ENCODE measurements at places on chromosomes 5 and 9.
A peak's percentile ranks its signal among the peaks of the same experiment; 100 is the strongest.

GRCh38 chr5:127766676-127767335 is 63.6 kb downstream of the CCDC192 start:
- H3K4me1 ChIP-seq: no peaks in the 10 kb centered on the region
- no peak overlapping the region for H3K4me3 ChIP-seq
- no peak overlapping the region for H3K27ac ChIP-seq
- peaks cover 3% of the 10 kb centered on the region for H3K27me3 ChIP-seq
- DNase-seq: no peak

- H3K4me1 ChIP-seq: no peaks in the 10 kb centered on the region
- DNase-seq: no peak
- no peaks in the 10 kb centered on the region for H3K27me3 ChIP-seq
- no peak overlapping the region for H3K27ac ChIP-seq
- no peaks in the 10 kb centered on the region for H3K36me3 ChIP-seq
These were observed 461.3 kb upstream of the RORB start for GRCh38 chr9:74035786-74036185.

DNA sequence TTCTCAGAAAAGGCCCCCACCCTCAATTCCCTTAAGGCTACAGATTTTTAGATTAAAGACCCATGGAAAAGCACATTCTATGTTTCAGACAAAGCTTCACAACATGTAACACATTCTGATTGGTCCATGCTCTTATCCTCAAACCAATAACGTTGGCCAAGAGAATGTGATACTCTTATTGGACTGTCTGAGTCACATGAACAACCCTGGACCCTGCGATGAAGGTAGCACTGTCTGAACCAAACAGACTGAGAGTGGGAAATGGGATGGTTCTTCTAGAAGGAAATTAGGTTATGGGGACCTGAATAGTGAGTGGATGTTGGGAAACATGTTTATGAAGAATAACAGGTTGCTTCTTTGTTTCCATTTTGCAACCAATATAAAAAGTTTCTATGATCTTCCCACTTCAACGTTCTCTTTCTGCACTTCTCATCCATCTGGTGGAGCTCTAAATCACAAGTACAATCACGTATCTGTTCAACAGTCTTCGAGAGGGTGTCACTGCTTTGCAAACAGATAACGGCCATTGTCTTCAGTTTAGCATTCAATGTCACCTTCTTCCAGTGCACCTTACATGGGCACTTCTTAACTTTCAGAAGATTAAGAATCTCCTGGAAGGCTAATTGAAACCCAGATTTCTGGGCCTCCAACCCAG is 81.6 kb downstream of the PTCH1 start:
- no peak overlapping the region for H3K4me3 ChIP-seq
- H3K36me3 ChIP-seq: no peaks in the 10 kb centered on the region
- H3K27ac ChIP-seq: no peak overlapping the region
- H3K27me3 ChIP-seq: no peaks in the 10 kb centered on the region
- no peaks in the 10 kb centered on the region for H3K4me1 ChIP-seq

GRCh38 chr9:122029898-122030297 is 63.2 kb downstream of the TTLL11 start:
- DNase-seq: no peak
- H3K27me3 ChIP-seq: no peaks in the 10 kb centered on the region
- H3K27ac ChIP-seq: no peak overlapping the region
- no peaks in the 10 kb centered on the region for H3K4me1 ChIP-seq
- H3K4me3 ChIP-seq: no peak overlapping the region
- no peaks in the 10 kb centered on the region for H3K36me3 ChIP-seq

GRCh38 chr5:101677961-101678360 is 618.1 kb downstream of the SLCO4C1 start:
- no peaks in the 10 kb centered on the region for H3K36me3 ChIP-seq
- DNase-seq: no peak
- H3K27me3 ChIP-seq: no peaks in the 10 kb centered on the region
- H3K27ac ChIP-seq: no peak overlapping the region
- H3K4me1 ChIP-seq: no peaks in the 10 kb centered on the region

DNA sequence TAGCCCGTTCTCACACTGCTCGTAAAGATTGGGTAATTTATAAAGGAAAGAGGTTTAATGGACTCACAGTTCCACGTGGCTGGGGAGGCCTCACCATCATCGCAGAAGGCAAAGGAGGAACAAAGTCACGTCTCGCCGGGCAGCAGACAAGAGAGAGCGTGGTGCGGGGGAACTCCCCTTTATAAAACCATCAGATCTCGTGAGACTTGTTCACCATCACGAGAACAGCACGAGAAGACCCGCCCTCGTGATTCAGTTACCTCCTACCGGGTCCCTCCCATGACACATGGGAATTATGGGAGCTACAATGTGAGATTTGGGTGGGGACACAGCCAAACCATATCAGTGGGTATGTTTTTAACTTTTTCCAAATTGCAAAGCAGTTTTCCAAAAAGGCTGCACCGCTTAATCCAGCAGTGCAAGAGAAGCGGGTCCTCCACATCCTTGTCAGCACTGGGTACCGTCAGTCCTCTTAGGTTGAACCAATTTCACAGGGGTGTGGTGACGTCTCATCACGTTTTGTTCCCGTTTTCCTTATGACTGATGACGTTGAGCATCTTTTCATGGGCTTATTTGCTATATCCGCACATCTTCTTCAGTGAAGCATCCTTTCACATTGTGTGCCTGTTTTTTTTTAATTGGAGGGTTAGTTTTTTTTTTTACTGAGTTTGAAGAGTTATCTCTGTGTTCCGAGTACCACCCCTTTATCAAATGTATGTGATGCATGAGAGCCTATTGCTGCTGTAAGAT is 8.0 kb upstream of the FCN2 start:
- no peak overlapping the region for H3K27ac ChIP-seq
- H3K36me3 ChIP-seq: no peaks in the 10 kb centered on the region
- no peaks in the 10 kb centered on the region for H3K27me3 ChIP-seq
- H3K4me1 ChIP-seq: no peaks in the 10 kb centered on the region

DNA sequence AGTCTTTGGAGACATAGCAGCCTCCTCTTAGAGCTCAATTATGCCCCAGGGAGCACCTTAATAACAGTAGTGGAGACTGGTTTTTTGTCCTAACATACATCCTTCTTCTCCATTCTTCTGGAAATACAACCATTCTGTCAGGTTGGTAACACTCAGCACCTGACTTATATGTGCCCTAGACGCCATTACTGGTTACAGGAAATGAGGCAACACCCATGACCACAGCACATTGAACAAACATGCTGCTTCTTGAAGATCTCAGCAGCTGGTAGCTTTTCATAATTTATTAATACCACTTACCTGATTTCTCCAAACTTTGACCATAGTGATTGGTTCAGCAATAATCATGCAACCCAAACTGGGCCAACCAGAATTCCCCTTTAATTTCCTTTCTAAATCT is 25.1 kb upstream of the TRPM3 start:
- H3K4me3 ChIP-seq: no peak overlapping the region
- peaks cover 4% of the 10 kb centered on the region for H3K4me1 ChIP-seq
- no peak overlapping the region for H3K27ac ChIP-seq
- DNase-seq: no peak

- H3K4me1 ChIP-seq: peaks cover 22% of the 10 kb centered on the region
- no peak overlapping the region for H3K27ac ChIP-seq
- H3K27me3 ChIP-seq: no peaks in the 10 kb centered on the region
- DNase-seq: no peak
- H3K36me3 ChIP-seq: peaks cover 15% of the 10 kb centered on the region
These were observed 385 bp downstream of the LTC4S start for GRCh38 chr5:179794171-179794570.

- H3K36me3 ChIP-seq: no peaks in the 10 kb centered on the region
- no peak for DNase-seq
- H3K4me1 ChIP-seq: no peaks in the 10 kb centered on the region
- no peak overlapping the region for H3K4me3 ChIP-seq
- no peaks in the 10 kb centered on the region for H3K27me3 ChIP-seq
These were observed 774.5 kb upstream of the RGMB start for GRCh38 chr5:97998941-97999340.

DNA sequence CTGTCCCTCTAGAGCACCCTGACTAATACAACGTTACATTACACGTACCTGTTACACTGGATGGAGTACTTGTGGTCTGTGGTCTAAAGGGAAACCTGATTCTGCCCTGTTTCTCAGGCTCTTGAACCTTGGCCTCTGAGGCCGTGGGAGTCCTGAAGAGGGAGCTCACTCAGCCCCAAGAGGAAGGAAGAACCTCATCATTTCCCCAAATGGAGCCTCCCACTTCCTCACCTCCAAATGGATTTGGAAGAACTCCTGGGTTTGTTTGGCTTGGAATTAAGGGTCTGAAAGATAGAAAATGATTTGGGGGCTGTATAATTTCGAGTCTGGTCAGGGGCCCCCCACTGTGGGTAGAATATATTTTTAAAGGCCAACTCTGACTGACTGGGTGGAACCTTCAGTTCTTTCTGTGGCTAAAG is 200.2 kb downstream of the SEMA6A start:
- H3K27me3 ChIP-seq: no peaks in the 10 kb centered on the region
- DNase-seq: no peak
- H3K36me3 ChIP-seq: no peaks in the 10 kb centered on the region
- H3K4me3 ChIP-seq: no peak overlapping the region

DNA sequence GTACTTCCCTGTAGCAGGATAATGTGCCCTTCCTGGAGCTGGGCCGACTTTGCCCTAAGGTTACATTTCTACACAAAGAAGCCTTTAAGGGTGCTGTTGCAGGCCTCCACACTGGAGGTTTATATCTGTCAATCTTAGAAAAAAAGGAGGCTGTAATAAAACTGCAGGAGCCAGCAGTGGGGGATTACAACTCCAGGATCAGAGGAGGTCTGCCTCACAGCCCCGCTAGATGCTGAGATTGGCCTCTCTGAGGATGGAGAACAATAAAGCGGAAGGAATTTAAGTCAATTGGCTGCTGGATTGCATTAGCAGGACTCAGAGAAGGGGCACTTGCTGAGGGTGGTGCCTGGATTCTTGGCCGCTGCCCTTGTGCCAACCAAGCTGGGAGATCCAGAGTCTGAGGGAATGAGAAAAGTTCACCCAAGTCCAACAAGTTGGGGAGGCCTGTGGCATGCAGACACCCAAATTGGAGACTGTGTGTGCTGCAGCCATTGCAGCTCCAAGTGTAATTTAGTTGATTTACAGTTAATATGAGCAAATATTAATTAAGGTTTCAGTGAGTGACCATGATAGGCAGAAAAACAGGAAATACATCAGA is 99.0 kb upstream of the SSBP2 start:
- no peaks in the 10 kb centered on the region for H3K27me3 ChIP-seq
- no peak overlapping the region for H3K27ac ChIP-seq
- no peak for DNase-seq
- no peaks in the 10 kb centered on the region for H3K36me3 ChIP-seq
- peaks cover 20% of the 10 kb centered on the region for H3K4me1 ChIP-seq

DNA sequence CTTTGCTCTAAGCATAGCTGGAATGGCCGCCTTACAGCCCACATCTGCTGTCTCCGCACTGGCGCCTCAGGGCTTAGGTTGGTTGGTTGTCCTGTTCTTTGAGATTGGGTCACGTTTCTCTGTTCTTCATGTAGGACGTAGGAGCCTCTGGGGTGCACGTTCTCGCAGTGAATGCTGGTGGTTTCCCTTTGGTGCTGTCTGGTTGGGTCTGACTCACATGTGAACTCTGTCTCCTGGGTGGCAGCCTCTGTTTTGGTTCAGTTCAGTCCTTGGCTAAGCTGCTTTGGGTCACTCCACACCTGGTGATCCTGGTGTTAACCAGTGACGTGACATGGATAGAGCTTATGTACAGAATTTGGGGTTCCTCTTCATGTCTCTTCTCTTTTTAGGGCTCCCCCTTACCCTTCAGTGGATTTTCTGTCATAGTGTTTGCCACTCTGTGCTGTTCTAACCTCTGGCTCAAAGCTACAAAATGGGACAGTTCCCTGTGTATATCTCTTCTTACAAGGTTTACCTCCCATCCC is 12.6 kb upstream of the LPCAT1 start:
- no peak overlapping the region for H3K4me3 ChIP-seq
- H3K36me3 ChIP-seq: no peaks in the 10 kb centered on the region
- H3K27me3 ChIP-seq: no peaks in the 10 kb centered on the region
- H3K4me1 ChIP-seq: peaks cover 13% of the 10 kb centered on the region
- H3K27ac ChIP-seq: peak overlapping the region; percentile 39

DNA sequence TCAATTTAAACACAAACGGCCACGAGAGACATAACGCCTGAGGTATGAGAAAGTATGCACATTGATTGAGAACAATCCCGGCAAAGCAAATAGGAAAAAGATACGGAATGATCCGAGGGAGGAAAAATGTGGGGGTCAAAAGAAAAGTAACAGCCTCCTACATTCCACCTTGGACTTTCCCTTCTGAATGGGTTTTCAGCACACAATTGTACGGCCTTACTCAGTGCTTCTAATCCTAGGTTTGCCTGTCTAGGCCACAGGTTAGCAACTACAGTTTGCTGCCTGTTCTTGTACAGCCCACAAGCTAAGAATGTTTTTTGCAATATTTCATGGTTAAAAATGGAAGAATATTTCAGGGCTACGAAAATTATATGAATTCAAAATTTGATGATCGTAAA is 46.2 kb upstream of the RNF20 start:
- H3K27ac ChIP-seq: peak overlapping the region; percentile 66
- H3K4me1 ChIP-seq: peaks cover 13% of the 10 kb centered on the region
- DNase-seq: no peak
- H3K36me3 ChIP-seq: no peaks in the 10 kb centered on the region

DNA sequence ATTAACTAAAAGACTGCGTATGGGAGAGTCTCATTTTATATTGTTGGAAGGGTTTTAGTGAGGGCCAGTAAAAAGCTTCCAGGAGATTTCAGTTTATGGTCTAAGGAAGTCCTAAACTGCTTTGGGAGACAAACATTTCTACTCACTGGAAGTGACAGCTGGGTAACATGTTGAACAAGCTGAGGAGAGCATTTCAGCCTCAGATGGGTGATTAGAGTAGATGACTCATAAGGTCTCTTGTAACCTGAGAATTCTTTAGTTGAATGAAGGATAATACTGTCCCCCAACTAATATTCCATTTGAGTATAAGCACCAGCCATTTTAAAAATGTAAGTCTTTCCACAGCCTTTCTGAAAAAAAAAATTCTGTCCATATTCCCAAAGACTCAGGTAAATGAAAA is 218.0 kb upstream of the C9orf72 start:
- no peak overlapping the region for H3K27ac ChIP-seq
- no peak for DNase-seq
- no peak overlapping the region for H3K4me3 ChIP-seq
- no peaks in the 10 kb centered on the region for H3K36me3 ChIP-seq
- H3K27me3 ChIP-seq: no peaks in the 10 kb centered on the region
- H3K4me1 ChIP-seq: peaks cover 1% of the 10 kb centered on the region

GRCh38 chr9:93679536-93680442 is 103.4 kb downstream of the PHF2 start:
- no peak overlapping the region for H3K4me3 ChIP-seq
- no peaks in the 10 kb centered on the region for H3K4me1 ChIP-seq
- peaks cover 2% of the 10 kb centered on the region for H3K27me3 ChIP-seq
- no peak overlapping the region for H3K27ac ChIP-seq

- no peak for DNase-seq
- H3K36me3 ChIP-seq: no peaks in the 10 kb centered on the region
- no peaks in the 10 kb centered on the region for H3K4me1 ChIP-seq
- H3K27ac ChIP-seq: no peak overlapping the region
- no peaks in the 10 kb centered on the region for H3K27me3 ChIP-seq
- no peak overlapping the region for H3K4me3 ChIP-seq
These were observed 6.4 kb upstream of the EEIG1 start for GRCh38 chr9:127987103-127987614.
